GM19239 (cell line): ENCODE measurements at places on chromosomes 5 and 9.

- DNase-seq, result no peak
Measured at GRCh38 chr5:131373265-131373664, 109.4 kb downstream of the CDC42SE2 start.

GRCh38 chr9:36263683-36264082 is 5.4 kb upstream of the GNE start:
- no peak for DNase-seq

- no peak for DNase-seq
Measured at GRCh38 chr5:65248896-65249295, 232.8 kb downstream of the ADAMTS6 start.

DNA sequence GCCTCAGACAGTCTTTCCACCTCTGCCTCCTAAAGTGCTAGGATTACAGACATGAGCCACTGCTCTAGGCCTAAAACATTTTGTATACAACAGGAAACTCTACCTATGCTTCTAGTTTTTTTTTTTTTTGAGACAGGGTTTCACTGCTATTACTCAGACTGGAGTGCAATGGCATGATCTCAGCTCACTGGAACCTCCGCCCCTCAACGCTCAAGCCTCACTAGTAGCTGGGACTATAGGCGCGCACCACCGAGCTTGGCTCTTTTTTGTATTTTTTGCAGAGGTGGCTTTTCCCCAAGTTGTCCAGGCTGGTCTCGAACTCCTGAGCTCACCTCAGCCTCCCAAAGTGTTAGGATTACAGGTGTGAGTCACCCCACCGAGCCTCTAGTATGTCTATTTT is 5.4 kb downstream of the HSPA9 start:
- DNase-seq, result no peak

- no peak for DNase-seq
Measured at GRCh38 chr5:108481355-108481931, 99.5 kb upstream of the FBXL17 start.

- no peak for DNase-seq
Measured at GRCh38 chr5:169195601-169196000, 105.3 kb downstream of the SLIT3 start.

DNA sequence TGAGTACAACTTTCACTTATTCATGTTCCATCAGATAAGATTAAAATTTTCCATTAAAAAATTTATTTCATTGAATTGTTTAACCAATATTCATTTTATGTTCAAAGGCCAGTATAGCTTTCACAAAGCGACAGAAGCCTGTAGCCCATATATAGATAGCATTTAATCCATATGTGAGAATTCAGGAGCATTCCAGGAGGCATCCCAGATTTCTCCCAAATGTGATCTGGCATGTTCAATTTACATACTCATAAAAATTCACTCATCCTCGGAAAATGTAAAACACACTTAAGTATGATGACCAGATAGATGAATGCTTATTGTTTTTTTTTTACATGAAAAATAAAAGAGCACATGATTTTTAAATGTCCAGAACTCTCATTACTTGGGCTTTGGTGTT is 141.9 kb downstream of the MAPKAP1 start:
- no peak for DNase-seq

GRCh38 chr5:75361310-75361709 is 24.3 kb downstream of the HMGCR start:
- DNase-seq, result no peak

- no peak for DNase-seq
Measured at GRCh38 chr5:68290260-68290674, 74.7 kb downstream of the PIK3R1 start.

GRCh38 chr9:134593286-134594077 is 48.1 kb upstream of the COL5A1 start:
- DNase-seq, result no peak
